ENCODE measurements at places on chromosomes 16 and 17.
A peak's percentile ranks its signal among the peaks of the same experiment; 100 is the strongest.

GRCh38 chr17:4951486-4951885 is 567 bp downstream of the ENO3 start:
- no peak for DNase-seq

DNA sequence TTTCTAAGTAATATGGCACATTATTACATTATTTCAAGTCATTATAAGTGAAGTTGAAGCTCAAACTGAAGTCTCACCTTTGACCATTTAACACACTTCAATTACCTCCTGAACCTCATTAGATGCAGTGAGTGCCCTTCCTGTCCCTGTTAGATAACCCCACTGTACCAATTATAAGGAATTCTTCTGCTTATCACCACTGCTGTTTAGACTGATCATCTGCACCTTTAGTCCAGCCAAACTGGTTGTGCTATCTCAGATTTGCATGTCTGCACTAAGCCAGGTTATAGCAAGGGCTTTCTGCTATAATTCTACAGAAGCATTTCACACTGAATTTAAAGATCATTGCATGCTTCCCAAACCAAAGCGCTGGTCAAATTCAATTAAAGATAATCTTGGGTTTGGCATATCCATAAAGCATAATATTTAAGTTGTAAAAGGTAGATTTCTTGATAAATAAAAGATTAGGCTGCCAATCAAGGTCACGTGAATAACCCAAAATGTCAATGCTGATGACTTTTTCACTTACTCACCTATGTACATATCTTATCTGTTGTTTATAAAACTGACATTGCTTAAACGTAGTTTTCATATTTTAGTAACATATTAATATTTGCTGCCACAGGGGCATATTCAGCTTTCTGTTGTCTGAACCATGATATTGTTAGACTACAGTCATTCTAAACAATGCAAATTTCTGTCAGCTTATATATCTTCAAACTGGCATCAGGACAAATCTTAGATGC is 11.9 kb downstream of the ITFG1 start:
- DNase-seq, result no peak

DNA sequence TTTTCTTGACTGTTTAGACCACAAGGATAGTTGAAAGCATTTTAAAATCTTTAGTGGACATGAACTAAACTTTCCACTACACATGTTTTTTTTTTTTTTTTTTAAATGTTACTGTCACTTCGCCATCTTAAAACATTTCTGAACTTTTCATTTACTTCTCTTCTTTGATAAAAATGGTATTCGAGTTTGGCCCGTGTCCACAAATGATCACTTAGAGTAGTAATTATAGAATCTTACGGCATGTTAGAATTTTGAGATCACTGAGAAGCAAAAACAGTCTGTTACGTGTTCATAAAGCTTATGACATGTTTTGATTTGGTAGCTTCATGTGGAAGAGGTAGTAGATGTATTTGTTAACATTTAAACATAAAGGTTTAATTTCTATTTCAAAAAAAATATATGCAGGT is 1.1 kb downstream of the NSRP1 start:
- no peak for DNase-seq

- no peak for DNase-seq
Measured at GRCh38 chr17:56047331-56047730, 105.9 kb upstream of the ANKFN1 start.

GRCh38 chr16:80171746-80172145 is 369.0 kb upstream of the DYNLRB2 start:
- no peak for DNase-seq

DNA sequence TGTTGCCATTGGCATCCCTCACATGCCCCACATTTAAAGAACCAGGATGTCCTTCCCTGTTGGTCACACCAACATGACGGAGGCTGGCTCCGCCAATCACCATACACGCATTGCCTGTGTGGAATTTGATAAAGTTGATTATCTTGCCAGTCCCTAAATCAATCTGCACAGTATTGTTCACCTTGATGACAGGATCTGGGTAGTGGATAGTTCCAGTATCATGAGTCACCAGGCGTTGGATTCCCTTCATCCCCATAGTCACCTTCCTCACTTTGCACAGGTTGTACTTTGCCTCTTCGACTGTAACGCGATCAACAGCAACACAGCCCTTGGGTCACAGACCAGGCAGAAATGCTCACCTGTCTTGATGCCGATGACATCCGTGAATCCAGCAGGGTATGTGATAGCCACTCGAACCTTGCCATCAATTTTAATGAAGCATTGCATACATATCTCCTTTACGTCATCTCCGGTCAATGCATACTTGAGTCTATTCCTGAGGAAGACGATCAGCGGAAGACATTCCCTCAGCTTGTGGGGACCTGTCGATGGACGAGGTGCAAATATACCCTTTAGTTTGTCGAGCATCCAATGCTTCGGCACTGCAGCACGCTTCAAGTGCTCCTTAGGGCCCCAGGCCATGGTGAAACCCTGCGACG is 14.2 kb downstream of the CTRB2 start:
- no peak for DNase-seq

DNA sequence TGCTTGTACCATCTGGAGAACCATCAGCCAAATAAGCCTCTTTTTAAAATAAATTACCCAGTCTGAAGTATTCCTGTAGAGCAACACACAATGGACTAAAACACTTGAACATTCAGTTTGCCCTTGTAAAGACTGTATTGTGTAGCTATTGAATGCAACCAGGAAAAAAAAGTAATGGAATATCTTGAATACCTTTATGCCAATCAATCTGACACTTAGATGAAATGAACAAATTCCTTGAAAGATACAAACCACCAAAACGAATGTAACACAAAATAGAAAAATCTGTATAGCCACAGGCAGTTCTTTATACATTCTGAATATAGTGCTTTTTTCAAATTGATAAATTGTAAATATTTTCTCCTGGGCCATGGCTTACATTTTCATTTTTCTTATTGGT is 63.3 kb upstream of the KCNJ16 start:
- DNase-seq, result no peak

GRCh38 chr17:59707149-59707970 is at the start of the genes PTRH2 and VMP1:
PTRH2 (minus strand) TSS chr17:59707430; CDS start chr17:59697978, 9,452 bp downstream.
VMP1 (plus strand) TSS chr17:59707654; CDS start chr17:59731447, 23,793 bp downstream.
- peak; percentile 98 for DNase-seq

GRCh38 chr17:57553991-57554825 is 190.9 kb downstream of the CCDC182 start:
- no peak for DNase-seq

GRCh38 chr16:9012848-9013507 is 49.3 kb upstream of the USP7 start:
- DNase-seq, result no peak

- no peak for DNase-seq
Measured at GRCh38 chr16:83137326-83137781, 510.6 kb downstream of the CDH13 start.

DNA sequence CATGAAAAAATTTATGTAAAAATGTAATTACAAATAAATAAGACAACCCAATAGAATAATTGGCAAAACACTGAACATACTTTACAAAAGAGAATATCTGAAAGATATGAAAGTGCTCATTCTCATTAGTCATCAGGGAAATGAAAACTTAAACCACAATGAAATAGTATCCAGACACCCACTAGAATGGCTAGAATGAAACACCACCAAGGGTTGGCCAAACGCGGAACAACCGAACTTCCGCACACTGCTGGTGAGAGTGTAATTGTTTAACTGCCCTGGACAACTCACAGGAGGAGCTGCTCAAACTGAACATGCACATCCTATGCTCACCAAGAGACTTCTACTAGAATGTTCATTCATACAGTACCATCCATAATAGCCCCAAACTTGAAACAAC is 5.8 kb upstream of the ZDHHC7 start:
- no peak for DNase-seq

DNA sequence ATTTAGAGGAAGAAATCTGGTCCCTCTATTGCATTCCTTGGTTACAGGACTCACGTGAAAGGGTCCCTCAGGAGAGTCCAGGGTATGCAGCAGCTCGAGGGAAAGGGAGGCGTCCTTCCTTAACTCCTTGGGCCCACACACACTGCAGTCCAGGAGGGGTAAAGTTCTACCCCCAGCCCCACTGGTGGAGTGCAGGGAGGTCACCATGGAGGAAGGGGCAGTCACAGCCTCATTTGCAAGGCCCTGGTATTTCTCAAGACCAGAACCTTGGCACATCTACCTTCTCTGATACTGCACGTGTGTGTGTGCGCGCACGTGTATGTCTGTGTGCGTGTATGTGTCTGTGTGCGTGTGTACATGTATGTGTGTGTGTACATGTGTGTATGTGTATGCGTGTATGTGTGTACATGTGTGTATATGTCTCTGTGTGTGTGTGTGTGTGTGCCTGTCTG is 11.1 kb downstream of the HIC1 start:
- no peak for DNase-seq

All from breast epithelium (tissue), 4 donors.